ENCODE measurements at places on chromosomes 5 and 9.

- DNase-seq = peak; percentile 80
Measured at GRCh38 chr9:133135146-133135745, 14.2 kb upstream of the RALGDS start.

GRCh38 chr9:123302348-123303214 lies 34.2 kb upstream of the STRBP start:
- DNase-seq = no peak

DNA sequence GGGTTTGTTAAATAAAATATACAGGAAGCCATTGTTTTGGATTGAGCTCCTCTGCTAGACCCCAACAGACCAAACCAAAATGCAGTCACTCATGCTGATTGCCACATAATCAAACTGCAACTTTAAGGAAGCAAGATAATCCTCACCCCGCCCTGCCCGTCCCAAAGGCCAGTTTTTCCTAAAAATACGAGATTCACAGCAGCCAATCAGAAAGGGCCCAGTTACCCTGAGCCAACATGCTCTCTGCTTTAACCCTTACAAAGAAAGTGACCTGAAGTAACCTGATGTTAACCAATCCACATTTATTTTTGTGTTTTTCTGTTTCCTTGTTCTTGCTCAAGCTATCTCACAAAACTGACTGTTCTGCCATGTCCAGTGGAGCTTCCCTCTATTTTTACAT lies 21.5 kb upstream of the RNF20 start:
- DNase-seq = no peak

DNA sequence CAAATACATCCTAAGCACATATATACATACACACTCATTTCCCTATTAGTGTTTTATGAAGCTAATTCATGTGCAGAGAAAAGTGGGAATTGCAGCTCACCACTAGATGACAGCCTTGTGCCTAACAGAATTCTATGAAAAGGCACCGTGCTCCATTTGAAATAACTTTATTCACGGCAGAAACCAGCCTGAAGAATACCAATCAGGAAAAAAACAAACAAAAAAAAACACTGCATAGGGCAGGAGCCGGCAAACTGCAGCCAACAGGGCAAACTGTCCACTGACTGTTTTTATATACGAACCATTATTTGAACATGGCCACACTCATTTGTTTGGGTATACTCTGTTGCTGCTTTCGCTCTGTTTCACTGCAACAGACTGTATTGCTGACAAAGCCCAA lies 33.6 kb downstream of the ERMP1 start:
- DNase-seq = no peak

DNA sequence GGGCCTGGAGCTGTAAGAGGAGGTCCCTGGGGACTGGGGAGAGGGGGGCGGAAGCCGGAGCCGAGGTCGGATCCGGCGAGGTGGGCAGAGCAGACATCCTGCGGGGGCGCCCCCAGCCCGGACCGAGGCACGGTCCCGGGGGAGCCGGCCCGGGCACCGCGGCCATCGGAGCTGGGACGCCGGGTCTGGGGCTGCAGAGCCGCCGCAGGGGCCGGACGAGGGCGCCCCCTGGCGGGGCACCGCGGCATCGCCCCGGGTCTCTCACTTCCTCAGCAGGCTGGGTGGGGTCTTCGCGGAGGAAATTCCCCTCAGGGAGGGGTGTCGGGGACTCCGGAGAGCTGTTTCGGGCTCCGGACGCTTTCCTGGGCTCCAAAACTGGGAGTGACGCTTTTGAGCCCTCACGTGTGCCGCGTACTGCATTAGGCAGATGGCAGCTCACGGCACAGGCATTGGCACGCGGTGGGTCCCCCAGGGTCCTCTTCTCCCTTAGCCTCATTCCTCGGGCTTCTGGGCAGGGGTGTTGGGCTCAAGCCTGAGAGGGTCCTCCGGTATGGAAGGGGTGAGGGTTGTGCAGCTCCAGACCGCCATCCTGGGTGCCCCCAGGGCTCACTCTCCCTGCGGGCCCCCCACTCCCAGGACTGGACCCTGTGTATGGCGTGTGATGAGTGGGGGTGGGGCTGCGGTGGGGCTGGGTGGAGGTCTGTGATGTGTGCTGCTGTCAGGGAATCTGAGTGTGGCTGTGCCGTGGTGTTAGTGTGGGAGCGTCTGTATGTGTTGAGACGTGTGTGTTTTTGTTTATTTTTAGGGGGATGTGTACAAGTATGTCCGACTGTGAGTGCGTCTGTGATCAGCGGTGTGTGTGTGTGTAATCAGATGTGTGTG lies 29.6 kb downstream of the LHX2 start:
- peak; percentile 80 for DNase-seq

- no peak for DNase-seq
Measured at GRCh38 chr5:131684595-131684994, 49.6 kb upstream of the RAPGEF6 start.

DNA sequence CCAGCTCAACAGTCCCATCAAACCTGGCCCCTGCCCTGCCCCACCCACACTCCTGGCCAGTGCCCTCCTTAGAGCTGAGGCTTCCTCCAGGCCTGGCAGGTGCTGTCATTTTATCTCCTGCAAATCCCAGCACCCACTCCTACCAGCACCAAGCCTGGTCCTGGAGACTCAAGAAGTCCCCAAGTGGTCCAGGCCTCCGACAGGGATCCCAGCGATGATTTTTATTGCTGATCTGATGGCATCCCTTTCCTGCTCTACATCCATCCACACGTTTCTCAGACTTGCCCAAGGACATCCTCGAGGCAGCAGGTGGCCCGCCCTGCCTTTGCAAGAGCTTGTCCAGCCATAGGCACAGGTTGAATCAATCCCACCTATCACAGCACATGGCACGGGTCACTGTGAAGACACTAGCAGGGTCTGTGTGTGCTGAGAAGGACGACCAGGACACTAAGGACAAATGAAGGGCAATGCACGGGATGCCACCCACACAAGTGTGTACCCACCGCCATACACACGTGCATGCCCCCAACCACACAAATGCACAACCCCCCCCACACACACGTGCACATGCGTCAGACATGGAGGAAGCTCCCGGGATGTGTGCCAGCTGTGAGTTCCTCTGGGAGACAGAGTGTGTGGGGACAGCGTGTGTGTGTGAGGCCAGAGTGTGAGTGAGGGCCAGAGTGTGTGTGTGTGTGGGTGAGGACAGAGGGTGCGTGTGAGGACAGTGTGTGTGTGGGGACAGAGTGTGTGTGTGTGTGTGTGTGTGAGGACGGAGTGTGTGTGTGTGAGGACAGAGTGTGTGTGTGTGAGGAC lies 62.4 kb upstream of the UBAC1 start:
- DNase-seq = peak; percentile 87

DNA sequence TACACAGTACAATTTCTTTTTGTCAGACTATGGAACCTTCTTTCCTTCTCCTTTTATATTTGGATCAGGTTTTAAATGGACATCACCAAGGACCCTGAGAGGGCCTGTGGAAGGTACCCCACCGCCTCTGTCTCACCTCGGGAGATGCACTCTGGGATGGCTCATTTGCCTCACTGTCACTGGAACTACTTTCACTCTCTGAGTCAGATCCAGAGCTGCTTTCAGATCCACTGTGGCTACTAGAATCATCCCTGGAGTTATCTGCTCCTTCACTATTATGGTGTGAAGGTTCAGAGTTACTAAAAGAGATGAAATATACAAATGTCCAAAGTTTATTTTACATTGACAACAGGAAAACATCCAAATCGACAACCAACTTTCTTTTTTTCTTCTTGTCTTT lies 24.6 kb downstream of the LEAP2 start:
- DNase-seq = no peak

DNA sequence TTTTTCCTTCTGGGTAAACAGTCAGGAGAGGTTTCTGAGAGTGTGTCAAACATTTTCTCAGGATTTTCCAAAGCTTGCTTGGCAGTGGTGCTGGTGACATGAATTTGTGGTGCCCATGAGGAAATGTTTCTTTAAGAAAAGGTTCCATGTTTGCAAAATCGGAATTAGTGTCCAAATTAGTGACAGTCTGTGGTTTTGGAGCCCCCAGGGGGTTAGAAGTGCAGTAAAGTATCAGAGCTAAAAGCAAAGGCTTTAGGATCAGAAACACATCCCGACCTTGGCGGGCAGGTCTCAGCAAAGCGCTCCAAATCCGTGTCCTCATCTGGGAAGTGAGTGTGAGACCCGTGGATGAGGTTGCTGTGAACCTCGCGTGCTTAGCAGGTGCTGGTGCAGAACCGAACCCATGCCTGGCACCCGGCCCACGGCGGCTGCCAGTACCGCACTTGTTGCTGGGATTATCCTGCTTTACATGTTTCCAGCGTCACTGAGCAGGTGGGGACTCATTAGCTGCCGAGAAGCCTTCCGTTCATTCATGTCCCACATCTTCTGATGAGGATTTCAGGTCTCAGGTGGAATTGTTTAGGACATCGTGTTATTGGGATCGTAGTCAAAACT lies 70.8 kb upstream of the COL5A1 start:
- peak; percentile 17 for DNase-seq

- no peak for DNase-seq
Measured at GRCh38 chr5:148972974-148973374, 89.9 kb downstream of the SH3TC2 start.

DNA sequence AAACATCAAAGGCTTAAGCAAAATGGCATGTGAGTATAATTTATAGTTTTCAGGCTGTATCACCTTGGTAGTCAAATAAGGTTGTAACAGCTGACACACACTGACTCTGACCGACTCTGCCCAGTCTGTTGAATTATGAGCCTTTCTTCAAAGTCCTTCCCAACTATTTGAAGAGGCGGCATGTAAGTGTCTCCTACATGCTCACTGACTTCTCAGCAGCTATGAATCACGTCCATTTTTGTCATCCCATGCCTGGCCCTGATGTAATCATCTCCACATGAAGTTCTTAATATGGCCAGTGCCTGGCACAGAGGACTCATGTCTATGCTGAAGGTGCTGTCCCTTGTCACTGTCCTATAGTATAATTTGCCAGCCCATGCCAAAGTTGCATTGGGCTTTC lies 5.1 kb upstream of the PTBP3 start:
- DNase-seq = no peak

DNA sequence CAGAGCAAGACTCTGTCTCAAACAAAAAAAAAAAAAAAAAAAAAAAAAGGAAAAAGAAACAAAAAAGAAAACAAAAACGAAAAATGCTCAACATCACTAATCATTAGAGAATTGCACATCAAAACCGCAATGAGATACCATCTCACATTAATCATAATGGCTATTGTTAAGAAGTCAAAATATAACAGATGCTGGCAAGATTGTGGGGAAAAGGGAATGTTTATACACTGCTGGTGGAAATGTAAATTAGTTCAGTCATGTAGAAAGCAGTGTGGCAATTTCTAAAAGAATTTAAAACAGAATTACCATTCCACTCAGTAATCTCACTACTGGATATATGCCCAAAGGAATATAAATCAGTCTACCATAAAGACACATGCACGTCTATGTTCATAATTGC lies 50.4 kb upstream of the PRR16 start:
- DNase-seq = no peak

GRCh38 chr9:95116002-95116807 lies 201.3 kb downstream of the FANCC start:
- DNase-seq = no peak

- DNase-seq = no peak
Measured at GRCh38 chr5:18375641-18376040, 741.4 kb downstream of the TAF11L14 start.

DNA sequence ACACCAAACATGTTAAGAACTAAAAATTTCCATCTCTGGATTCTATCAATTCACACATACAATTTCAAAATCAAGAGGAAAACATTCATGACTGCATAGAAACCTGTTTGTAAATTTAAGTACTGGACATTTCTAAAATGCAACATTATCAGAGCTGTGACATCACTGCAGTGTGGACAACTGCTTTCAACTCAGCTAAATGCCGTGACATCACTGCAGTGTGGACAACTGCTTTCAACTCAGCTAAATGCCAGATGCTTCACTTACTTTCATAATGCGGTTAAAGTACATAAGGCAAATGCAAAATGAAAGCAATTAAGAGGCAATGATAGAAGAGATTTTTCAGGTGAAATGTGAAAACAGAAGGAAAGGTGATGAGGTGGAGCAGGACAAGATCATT lies 161.5 kb downstream of the ARL15 start:
- DNase-seq = no peak

GRCh38 chr9:123331346-123332060 lies 24.5 kb upstream of the CRB2 start:
- DNase-seq = no peak

DNA sequence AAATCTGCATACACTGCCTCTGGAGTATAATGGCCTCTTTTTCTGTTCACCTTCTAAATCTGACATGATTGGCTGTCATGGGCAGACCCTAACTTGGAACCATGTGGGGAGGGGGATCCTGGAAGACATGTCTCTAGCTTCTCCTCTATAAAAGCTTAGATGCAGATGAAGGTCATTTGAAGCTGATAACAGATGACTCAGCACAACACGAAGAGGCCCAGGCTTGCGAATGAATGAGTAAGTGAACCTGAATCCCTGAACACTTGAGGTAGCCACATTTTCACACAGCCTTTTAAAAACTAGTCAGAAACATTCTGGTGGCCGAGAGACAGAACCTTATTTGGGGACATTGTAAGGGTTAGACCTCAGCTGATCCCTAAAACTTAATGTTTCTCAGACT lies 282.6 kb downstream of the ELAVL2 start:
- DNase-seq = no peak

DNA sequence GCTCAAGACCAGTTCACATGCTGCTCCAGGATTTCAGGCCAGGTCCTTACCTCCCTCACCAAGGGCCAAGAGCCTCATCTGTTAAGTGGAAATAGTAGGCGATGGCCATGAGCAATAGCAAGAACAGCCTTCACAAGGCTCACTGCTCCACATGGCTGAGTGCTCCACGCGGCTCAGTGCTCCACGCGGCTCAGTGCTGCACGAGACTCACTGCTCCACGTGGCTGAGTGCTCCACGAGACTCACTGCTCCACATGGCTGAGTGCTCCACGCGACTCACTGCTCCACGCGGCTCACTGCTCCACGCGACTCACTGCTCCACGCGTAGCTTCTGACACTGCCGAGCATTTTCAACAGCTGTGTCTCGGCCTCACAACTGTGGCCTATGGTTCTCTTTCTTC lies 36.4 kb upstream of the ADAMTS2 start:
- DNase-seq = no peak

- DNase-seq = peak; percentile 45
Measured at GRCh38 chr5:126182971-126183695, 240.1 kb upstream of the GRAMD2B start.

Measured in left ventricle myocardium superior (tissue), 1 donor.